ENCODE measurements at places on chromosomes 2 and 18. TPM values are rescaled to one million over a fixed set of nuclear protein-coding genes. Genes with fewer than 3 reads are reported as not detected.
A peak's percentile ranks its signal among the peaks of the same experiment; 100 is the strongest.

DNA sequence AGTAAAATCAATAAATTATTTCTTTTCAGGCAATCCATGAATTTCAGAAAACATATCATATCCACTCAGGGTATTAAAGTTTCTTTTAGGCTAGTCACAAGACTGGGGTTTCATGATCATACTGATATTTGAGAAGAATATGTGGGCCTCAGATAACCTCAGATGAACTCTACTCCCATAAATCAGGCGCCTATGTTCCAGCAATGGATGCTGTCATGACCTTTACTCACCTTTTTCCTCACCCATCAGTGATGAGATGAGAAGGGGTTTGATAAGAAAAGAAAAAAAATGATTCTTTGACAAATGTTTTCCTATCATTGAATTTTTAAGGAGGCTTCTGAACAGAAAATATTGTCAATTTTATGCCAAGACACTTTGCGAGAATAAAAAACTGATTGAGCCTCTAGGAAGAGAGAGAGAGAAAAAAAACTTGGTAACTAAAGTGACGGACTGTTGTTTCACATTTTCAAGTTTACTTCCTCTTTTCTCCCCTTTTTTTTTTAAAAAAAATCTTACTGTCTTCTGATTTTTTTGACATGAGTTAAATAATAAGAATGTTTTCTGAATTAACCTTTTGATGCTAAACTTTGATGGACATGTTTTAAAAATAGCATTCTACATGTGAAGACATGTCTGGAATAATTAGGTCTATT lies 309.1 kb upstream of the MAP2 start:
- H3K4me3 ChIP-seq: no peak overlapping the region
- no peaks in the 10 kb centered on the region for H3K27me3 ChIP-seq
- no peak overlapping the region for H3K27ac ChIP-seq
- no peaks in the 10 kb centered on the region for H3K4me1 ChIP-seq

GRCh38 chr2:88160517-88160916 lies 9.6 kb upstream of the THNSL2 start:
- H3K27ac ChIP-seq: no peak overlapping the region
- H3K4me1 ChIP-seq: no peaks in the 10 kb centered on the region
- H3K27me3 ChIP-seq: no peaks in the 10 kb centered on the region
- no peak overlapping the region for H3K4me3 ChIP-seq
- H3K36me3 ChIP-seq: no peaks in the 10 kb centered on the region

DNA sequence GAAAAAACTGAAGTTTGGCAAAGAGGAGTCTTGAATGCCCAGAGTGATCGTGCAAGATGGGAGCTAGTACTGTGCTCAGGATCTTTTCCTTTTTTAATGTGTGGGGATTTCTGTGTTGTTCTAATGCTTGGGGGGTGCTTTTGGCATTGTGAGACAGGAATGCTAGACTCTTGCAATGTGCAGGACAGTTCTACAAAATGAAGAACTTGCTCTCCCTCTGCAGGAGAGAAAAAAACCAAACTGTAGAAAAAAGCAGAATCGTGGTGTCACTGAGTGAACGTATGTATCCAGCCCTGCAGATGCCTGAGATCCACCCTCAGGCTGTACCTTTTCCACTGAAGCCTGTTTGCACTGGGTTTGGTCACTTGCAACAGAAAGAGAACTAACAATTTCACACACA lies 12.1 kb upstream of the TTC39C start:
- peaks cover 77% of the 10 kb centered on the region for H3K4me1 ChIP-seq
- H3K36me3 ChIP-seq: no peaks in the 10 kb centered on the region
- H3K4me3 ChIP-seq: no peak overlapping the region
- H3K27me3 ChIP-seq: no peaks in the 10 kb centered on the region
- H3K27ac ChIP-seq: no peak overlapping the region

DNA sequence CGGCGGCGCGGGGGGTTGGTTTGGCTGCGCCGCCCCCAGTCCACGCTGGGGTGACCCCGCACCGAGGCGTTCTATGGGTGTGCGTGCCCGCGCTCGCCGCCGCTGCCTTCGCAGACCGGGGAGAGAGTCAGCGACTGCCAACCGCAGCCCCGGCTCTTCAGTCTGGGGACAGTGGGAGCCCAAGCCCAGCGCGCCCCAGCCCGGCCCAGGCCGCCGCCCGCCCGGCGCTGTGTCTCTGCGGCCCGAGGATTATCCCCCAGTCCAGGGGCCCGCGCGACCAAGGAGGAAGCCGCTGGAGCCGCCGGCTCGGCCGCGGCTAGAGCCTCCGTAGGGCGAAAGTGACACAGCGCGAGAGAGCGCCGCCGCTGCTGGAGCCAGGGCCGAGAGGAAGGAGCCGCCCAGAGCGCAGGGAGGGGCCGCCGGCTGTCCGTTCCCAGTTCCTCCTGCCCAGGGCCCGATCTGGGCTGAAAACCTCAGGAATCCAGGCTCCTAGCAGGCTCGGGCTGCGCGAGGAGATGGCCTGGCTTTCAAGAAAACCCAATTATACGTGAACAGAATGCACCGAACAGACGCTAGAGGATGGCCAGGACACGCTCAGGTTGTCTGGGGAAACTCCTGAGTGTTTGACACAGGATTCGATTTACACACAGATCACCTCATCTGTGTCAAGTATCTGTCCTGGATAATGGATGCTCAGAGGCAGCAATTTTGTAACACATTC lies 2.4 kb downstream of the CTIF start:
- peaks cover 7% of the 10 kb centered on the region for H3K27me3 ChIP-seq
- H3K4me1 ChIP-seq: peaks cover 7% of the 10 kb centered on the region
- peak overlapping the region; percentile 18 for H3K4me3 ChIP-seq
- no peak overlapping the region for H3K27ac ChIP-seq
- peak; percentile 36 for DNase-seq

DNA sequence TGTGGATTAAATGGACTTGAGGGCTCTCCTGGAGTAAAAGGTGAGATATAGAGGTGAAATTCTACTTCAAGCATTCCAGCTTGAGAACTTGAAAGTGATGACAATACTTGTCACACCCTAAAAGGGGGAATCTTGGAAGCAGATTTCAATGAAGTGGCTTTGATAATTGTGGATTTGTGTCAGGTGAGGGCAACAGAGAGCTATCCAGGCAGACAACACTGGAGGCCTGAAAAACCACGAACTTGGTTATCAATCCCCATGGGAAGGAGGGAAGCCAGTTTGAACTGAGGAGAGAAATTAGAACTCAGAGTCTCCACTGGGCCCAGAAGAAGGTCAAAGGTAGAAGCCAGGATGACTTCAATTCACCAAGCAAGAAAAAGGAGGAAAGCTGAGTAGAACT lies 263.9 kb downstream of the FIGN start:
- no peak overlapping the region for H3K27ac ChIP-seq
- H3K36me3 ChIP-seq: no peaks in the 10 kb centered on the region
- no peak for DNase-seq
- H3K27me3 ChIP-seq: no peaks in the 10 kb centered on the region
- no peak overlapping the region for H3K4me3 ChIP-seq

DNA sequence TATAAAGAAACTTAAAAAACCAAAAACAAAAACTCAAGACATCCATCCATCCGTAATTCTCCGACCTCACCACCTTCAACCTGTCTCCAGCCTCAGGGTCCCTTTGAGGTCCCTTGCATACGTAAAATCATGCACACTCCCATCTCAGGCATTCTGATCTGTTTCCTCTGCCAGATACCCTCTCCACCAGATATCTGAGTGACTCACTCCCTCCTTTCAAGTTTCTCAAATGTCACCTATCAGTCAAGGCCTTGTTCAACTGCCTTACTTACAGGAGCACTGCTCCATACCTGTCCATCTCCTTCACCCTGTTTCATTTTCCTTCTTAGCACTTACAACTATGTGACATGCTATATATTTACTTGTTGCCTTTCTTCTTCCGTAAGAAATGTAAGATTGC lies 369.3 kb downstream of the NBAS start:
- no peaks in the 10 kb centered on the region for H3K27me3 ChIP-seq
- peaks cover 14% of the 10 kb centered on the region for H3K36me3 ChIP-seq
- H3K4me1 ChIP-seq: peaks cover 4% of the 10 kb centered on the region
- H3K4me3 ChIP-seq: no peak overlapping the region
- no peak overlapping the region for H3K27ac ChIP-seq

- no peak overlapping the region for H3K27ac ChIP-seq
- H3K4me1 ChIP-seq: peaks cover 12% of the 10 kb centered on the region
- peaks cover 27% of the 10 kb centered on the region for H3K36me3 ChIP-seq
- H3K4me3 ChIP-seq: no peak overlapping the region
Observed at GRCh38 chr2:135635212-135635835, 104.0 kb downstream of the R3HDM1 start.

DNA sequence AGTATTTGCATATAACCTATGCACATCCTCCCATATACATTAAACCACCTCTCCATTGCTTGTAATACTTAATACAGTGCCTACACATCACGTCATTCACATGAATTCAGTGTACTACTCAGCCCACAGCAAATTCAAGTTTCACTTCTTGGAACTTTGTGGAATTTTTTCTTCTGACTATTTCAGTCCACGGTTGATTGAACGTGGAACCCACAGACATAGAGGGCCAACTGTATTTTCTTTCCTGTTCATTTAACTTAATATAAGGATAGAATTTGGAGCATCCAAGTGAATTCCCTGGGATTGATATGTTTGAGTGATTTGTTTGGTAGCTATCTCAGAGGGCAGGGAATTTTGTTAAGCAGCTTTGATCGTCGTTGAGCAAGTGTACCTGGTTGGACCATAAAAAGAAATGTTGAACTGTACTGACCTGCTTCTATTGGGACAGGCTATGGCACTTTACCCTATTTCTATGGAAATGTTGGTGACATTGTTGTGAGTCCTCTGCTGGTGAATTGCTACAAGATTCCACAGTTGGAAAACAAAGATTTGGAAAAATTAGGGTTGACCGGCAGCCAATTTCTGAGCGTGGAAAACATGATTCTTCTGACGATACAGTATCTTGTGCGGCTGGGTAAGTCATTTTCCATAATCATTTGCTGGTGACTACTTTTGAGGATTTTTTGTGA lies 156.6 kb downstream of the ESCO1 start:
- H3K4me1 ChIP-seq: no peaks in the 10 kb centered on the region
- no peak overlapping the region for H3K27ac ChIP-seq
- H3K36me3 ChIP-seq: no peaks in the 10 kb centered on the region
- DNase-seq: no peak

DNA sequence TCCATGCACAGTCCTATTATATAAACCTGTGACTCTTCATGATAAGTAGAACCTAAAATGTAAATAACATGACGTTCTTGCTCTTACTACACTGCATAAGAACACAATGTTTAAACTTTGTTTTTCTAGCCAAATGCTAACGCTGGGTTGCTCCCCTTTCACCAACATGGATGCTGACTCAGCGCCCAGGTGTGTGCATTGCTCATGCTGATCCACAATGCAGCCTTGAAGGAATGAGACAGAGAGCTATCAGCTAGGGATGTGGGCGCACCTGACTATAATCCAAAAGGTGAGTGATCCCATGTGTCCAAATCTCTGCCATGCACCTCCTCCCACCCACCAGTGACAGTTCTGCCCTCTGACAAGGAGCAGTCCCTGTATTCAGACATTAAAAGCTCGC lies 235.0 kb downstream of the IRS1 start:
- no peak for DNase-seq
- H3K27ac ChIP-seq: no peak overlapping the region
- H3K4me1 ChIP-seq: no peaks in the 10 kb centered on the region

- H3K4me3 ChIP-seq: no peak overlapping the region
- H3K36me3 ChIP-seq: no peaks in the 10 kb centered on the region
- no peaks in the 10 kb centered on the region for H3K4me1 ChIP-seq
- DNase-seq: no peak
- no peaks in the 10 kb centered on the region for H3K27me3 ChIP-seq
Observed at GRCh38 chr2:83565181-83565580, 893.9 kb downstream of the SUCLG1 start.

DNA sequence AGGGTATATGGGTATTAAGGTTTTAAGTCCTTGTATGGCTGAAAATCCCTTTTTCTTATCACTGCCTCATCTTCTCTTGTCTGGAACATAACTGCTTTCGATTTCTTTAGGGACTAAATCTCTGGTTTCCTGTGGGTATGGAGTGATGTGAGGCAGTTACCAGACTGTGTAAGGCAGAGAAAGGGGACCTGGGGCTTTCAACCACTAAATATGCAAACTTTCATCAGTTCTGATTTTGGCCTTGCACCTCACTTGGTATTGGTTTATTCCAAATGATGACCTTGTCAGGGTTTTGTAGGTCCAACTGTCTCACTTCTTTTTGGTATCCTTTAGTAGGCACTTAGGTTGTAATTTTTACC lies 9.3 kb downstream of the MAP4K4 start:
- peak overlapping the region; percentile 69 for H3K27ac ChIP-seq
- peaks cover 86% of the 10 kb centered on the region for H3K4me1 ChIP-seq
- peaks cover 8% of the 10 kb centered on the region for H3K36me3 ChIP-seq
- peak overlapping the region; percentile 40 for H3K4me3 ChIP-seq

- H3K27me3 ChIP-seq: peaks cover 6% of the 10 kb centered on the region
- no peak overlapping the region for H3K4me3 ChIP-seq
- no peaks in the 10 kb centered on the region for H3K36me3 ChIP-seq
- DNase-seq: no peak
- no peaks in the 10 kb centered on the region for H3K4me1 ChIP-seq
Observed at GRCh38 chr18:49669403-49669802, 107.5 kb downstream of the LIPG start.

- H3K27ac ChIP-seq: peak overlapping the region; percentile 87
- peaks cover 33% of the 10 kb centered on the region for H3K36me3 ChIP-seq
- peaks cover 56% of the 10 kb centered on the region for H3K4me1 ChIP-seq
- peak overlapping the region; percentile 85 for H3K4me3 ChIP-seq
- no peak for DNase-seq
Observed at GRCh38 chr2:112644933-112645309, 818 bp upstream of the SLC20A1 start.

GRCh38 chr2:239816576-239817467 lies 208.3 kb downstream of the NDUFA10 start:
- H3K27me3 ChIP-seq: peaks cover 6% of the 10 kb centered on the region
- no peaks in the 10 kb centered on the region for H3K36me3 ChIP-seq
- no peak overlapping the region for H3K27ac ChIP-seq
- peaks cover 2% of the 10 kb centered on the region for H3K4me1 ChIP-seq
- no peak for DNase-seq
- H3K4me3 ChIP-seq: no peak overlapping the region

DNA sequence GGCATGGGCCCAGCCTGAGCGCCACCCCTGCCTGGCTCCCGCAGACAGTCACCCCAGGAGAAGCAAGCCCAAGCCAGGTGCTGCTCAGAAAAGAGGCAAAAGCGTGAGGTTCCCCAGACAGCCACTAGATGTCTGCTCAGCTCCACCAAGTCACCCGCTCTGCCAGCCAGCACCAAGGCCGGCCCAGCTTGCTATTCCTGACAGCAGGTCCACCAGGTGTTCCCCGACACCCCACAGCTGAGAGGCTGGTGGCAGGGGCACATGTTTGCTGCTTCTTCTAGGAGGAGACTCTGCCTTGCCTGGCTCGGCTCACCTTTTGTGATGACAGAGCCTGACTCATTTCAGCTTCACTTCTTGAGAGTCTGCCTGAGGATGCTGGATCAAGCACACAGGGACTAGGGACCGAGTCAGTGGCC lies 206.7 kb downstream of the MGAT5 start:
- H3K4me3 ChIP-seq: no peak overlapping the region
- no peak overlapping the region for H3K27ac ChIP-seq
- no peaks in the 10 kb centered on the region for H3K4me1 ChIP-seq
- H3K36me3 ChIP-seq: no peaks in the 10 kb centered on the region

C2orf78 gene
- total RNA-seq: not detected

FRZB gene
- not detected for total RNA-seq

SLC4A5 gene
- total RNA-seq: 3.1 TPM

SERPINB4 gene
- not detected for total RNA-seq

CRIM1 gene
- 5.3 TPM for total RNA-seq

EFHD1 gene
- total RNA-seq: 1.2 TPM

SERPINB13 gene
- not detected for total RNA-seq

CIB4 gene
- not detected for total RNA-seq

SCN3A gene
- not detected for total RNA-seq

Data from activated CD4-positive, alpha-beta memory T cell treated with anti-CD3 and anti-CD28 coated beads for 36 hours (primary cell).